Cerebellar cortex (tissue), 1 donor: ENCODE measurements at places on chromosomes 3 and 15.
A peak's percentile ranks its signal among the peaks of the same experiment; 100 is the strongest.

DNA sequence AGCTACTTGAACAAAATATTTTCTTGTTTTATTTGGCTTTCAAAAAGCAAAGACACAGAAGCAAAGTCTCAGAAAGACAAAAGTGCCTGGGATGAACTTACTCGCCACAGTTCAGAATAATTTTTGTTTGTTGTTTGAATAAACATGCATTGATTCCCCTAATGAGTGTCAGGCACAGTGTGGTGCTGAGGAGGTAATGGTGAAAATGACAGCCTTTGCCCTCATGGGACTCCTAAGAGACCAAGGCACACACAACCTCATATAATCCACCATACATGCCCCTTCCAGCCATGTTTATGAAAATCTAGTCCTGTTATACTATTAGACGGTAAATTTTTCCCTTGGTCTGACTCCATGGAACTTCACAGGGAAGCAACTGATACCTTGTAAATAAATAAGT is 2.5 kb downstream of the GOLIM4 start:
- no peak for DNase-seq

- no peak for DNase-seq
Measured at GRCh38 chr3:133883641-133884040, 12.0 kb downstream of the RAB6B start.

- DNase-seq: peak; percentile 34
Measured at GRCh38 chr3:189142527-189142926, 29.2 kb upstream of the TPRG1 start.

GRCh38 chr3:186464424-186465093 is 79.6 kb downstream of the CRYGS start:
- DNase-seq: no peak

- DNase-seq: no peak
Measured at GRCh38 chr15:42775416-42775815, 38.5 kb upstream of the CDAN1 start.

DNA sequence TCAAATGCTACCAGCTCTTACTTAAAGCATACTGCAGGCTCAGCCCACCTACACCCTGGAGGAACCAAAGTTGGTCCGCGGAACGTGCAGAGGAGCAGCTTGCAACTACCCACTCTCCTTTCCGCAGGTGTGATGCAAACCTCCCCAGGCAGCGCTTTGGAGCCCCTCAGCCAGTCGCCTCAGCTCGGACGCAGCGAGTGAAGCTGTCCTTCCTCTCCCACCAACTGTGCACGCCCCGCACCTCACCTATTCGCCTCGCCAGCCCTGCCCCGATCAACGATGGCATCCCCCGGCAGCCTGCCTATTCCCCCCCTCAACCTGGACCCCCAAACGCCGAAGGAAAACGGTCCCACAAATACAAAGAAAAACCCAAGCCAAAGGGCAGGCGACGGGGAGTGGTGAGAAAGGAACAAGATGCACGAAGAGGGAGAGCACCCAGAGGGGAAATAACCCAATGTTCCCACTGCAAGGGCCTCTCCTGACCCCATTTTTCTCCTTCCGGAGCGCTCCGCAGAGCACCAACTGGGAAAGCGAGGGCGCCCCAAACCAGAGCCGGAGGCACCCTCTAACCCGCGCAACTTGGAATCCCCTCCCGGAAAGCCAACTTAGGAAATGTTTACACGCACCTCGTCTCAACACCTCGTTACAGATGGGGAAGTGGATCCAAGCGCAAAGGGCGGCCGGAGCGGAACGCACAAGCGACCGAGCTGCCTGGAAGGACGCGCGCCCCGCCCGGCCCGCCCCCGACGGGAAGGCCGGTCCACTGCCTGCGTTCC is 665 bp downstream of the GLB1 start:
- peak; percentile 57 for DNase-seq

- DNase-seq: no peak
Measured at GRCh38 chr3:72176537-72177041, 391.6 kb upstream of the PROK2 start.

DNA sequence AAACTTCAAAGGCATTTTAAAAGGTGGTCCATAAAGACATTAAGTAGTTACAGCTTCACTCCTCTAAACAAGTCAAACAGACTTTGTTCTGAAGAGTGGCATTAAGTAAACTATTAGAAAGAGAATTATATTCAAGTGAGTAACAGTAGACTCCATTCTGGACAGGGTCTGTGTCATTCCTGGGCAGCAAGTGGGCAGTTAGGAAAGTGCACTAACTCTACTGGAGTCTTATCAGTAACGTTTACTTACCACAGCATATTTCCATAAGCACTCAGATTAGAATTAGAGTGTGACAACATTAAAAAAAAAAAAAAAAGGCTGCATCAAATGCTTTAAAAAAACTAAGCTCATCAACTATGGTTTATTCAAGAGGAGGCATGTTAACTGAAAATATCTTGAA is 10.6 kb downstream of the UBR1 start:
- DNase-seq: no peak
